ENCODE measurements at places on chromosomes 2 and 18. TPM values are rescaled to one million over a fixed set of nuclear protein-coding genes. Genes with fewer than 3 reads are reported as not detected.

SLC9A4 gene
- total RNA-seq = not detected

DNA sequence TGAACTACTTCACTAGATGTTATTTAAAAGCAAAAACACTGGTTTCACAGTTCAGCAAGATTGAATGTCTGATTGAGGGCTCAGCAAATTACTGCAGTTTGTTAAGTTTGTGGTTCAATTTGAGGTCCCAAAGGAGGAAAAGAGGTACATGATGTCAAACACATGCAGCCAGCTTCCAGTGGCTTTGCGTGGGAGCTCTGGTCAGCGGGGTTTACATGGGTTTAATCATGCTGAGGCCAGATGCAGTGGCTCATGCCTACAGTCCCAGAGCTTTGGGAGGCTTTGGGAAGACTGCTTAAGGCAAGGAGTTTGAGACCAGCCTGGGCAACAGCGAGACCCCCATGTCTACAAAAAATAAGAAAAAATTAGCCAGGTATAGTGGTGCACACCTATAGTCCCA is 111.5 kb downstream of the MAPK4 start:
- no peak for DNase-seq

IL1RL1 gene
- not detected for total RNA-seq

DNA sequence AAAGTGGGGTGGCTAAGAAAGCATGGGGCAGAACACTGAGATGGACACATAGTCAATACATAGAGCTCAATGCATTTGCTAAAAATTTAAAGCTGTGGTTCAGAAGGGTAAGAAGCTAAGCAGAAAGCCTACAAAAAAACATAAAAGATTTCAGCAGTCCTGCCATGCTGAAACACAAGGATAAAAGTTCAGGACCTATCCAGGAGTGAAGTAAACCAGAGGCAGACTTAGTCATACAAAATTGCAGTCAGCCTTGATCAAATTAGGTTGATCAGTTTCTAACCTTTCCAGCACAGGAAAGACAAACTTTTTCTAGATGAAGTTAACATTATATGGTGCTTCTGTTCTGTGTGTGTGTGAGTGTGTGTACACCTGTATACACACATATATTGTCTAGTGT is 120.8 kb upstream of the RBMS1 start:
- no peak for DNase-seq

PLA2R1 gene
- 0.87 TPM for total RNA-seq

DNA sequence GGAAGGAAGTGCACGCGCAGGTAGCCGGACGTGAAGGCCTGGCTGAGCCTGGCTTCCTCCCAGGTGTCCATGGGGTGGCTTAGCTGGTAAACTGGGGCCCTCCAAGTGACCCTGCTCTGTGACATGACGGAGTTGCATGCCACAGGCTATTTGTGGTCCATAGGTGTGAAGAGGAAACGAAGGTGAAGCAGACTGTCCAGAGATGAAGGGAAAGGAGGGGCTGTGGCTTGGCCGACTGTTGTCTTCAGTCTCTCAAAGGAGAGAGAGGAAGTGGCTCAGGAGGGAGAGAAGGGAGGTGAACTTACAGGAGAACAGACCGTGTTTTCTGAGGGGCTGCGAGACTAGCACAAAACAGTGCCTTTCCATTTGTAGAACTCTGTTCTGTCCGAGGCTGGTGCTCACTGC is 19.3 kb downstream of the INPP5D start:
- DNase-seq = no peak

PSD4 gene
- total RNA-seq = 44.5 TPM

DNA sequence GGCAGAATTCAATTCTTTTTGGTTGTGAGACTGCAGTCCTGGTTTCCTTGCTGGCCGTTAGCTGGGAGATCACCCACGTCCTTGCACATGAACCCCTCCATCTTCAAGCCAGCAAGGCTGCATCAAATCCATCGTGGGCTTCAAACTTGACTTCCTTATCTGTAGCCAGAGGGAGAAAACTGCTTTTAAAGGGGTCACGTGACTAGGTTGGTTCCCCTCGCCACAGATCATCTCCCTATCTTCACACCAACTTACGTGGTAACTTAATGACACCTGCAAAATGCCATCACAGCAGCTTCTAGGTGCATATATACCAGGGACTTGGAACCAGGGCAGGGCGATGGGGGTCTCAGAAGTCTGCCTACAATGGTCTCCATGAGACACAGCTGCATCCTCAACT is 169.5 kb downstream of the MTCL1 start:
- DNase-seq = no peak

GRCh38 chr2:1988594-1988993 is 244.3 kb upstream of the PXDN start:
- DNase-seq = no peak

ZFAND2B gene
- total RNA-seq = 43.2 TPM

Data from HT1080 (cell line).